ENCODE measurements at places on chromosomes 3 and 15. TPM values are rescaled to one million over a fixed set of nuclear protein-coding genes. Genes with fewer than 3 reads are reported as not detected.

GRCh38 chr3:23067116-23067515, 136.0 kb upstream of the UBE2E2 start:
- DNase-seq = no peak

GRK7 gene
- not detected for total RNA-seq

BUB1B gene
- total RNA-seq = 13.6 TPM

LEKR1 gene
- 1.9 TPM for total RNA-seq

TMCO5A gene
- total RNA-seq = not detected

ZNF80 gene
- 0.19 TPM for total RNA-seq

- no peak for DNase-seq
Observed at GRCh38 chr3:8492744-8493511, 8.7 kb upstream of the LMCD1 start.

- no peak for DNase-seq
Observed at GRCh38 chr15:46622851-46623250, 988.0 kb downstream of the SQOR start.

DNA sequence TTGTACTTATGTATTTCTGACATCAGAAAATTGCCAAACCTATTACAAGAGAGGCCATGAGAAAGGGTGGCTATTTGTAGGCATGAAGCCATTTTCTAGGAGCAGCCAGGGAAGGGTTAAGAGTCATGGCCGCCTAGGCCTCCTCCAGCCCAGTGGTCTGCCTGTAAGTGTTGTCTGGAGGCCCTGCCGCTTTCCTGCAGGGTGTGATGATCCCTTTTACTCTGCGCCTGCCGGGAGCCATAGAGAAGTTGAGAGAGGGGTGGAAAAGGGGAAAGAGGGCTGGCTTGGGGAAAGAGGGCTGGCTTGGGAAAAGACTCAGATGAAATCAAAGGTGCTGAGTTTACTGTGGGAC, 29.1 kb upstream of the KCTD6 start:
- DNase-seq = no peak

MYO5C gene
- 81.6 TPM for total RNA-seq

GRCh38 chr3:56769116-56769707, 32.5 kb downstream of the ARHGEF3 start:
- no peak for DNase-seq

DNA sequence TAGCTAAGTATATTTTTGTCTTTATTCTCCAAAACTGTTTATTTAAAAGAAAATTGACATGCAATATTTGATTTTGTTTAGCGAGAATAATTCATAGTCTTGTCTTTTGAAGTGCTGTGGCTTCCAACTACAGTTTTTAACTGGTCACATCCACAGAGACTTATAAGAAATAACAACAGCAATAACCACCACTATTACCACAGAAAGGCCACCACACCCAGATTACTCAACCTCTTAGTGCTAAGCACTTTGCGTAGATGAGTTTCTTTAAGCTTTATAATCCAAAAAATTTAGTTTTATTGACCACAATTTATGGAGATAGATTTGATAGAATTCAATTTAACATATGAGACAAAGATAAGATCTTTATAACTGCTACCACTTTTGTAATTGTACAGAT, 468.4 kb upstream of the UBE2E2 start:
- DNase-seq = no peak

DNA sequence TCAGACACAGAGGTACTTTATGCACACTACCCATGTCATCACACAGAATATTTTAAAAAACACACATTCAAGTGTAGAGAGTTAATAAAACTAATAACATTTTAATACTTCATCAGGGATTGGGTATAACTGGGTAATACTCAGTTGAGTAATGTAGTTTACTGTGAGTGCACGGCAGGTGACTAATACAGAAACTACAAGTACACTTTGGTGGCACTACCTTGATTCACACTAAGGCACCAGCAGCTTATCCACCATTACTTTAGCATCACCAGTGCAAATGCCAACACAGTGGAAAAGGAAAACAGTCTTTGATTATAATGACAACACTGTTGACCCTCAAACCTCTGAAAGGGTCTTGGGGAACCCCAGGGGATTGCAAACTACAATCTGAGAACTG, 33.6 kb downstream of the ZNF280D start:
- DNase-seq = no peak

DUOX1 gene
- total RNA-seq = 0.43 TPM

DNA sequence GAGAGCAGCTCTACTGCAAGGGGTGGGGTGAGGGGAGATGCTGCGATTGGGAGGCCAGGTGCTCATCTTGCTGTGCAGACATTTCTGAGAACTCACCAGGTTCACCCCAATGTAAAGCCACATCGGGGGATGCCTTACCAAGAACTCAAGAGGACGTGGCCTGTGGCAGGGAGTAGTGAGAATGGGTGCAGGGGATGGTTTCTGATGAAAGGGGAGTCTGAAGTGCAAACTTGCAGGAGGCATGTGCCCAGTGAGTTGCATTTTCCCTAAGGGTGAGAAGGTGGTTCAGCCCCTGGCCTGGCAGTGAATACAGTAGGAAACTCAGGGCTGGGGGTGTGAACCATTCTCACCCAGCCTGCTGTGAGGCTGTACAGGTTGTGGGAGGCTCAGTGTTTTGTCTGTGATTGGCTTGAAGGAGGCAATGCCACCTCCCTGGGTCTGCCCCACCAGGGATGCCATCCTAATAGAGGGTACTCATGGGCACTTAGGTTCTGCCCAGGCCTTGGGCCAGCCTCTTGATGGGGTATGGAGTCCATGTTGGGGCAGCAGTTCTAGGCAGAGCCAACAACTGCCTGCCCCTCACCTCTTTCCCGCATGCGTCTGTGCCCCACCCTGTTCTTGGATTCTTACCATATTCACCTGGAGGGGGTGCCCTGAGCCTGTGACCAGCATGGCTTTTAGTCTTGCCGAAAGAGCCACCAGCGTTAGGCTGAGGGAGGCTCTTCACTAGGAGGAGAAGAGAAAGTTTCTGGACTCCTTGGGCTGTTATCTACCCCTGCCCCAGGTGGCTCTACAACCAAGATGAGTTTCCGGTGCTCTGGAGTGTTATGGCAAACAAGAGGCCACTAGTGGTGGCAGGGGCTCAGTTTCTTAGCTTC, 4.5 kb downstream of the HEMK1 start:
- DNase-seq = no peak

DNA sequence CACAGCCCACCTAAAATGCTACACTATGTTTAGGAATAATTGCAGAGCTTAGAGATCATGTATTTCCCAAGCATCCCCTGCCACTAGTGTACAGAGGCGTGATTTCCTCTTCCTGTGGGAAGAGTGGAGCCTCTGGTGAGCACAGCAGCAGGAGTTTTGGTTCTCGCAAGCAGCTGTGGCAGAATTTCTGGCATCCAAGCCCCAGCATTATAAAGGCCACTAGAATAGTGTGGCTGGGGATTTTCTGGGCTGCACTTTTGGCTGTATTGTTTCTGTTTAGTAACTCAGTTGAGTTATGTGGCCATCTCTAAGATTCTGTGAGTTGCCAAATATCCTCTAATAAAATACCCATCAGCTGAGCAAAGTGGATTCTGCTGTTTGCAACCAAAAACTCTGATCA, 64.7 kb downstream of the GPR176 start:
- DNase-seq = no peak

DNA sequence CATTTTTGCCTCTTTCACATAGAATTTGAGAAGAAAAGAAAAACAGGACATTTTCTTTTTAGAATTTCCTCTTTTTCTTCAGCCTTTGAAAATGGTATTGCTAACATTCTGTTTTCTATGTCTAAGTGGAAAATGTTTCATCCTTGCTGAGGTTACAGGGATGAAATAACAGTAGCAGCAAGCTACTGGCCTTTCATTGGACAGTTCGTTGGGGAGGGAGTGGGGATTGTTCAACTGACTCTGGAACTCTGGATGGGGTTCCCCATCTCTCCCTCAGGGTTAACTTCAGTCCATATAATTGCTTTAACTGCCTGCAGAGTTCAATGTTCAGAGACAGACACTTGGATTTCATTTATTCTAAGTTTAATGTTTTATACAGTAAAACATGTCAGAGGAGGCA, 346.0 kb downstream of the NLGN1 start:
- no peak for DNase-seq

RBP2 gene
- total RNA-seq = 0.76 TPM

FETUB gene
- total RNA-seq = not detected

PCSK6 gene
- 21.3 TPM for total RNA-seq

- no peak for DNase-seq
Observed at GRCh38 chr3:171827836-171828458, 15.2 kb upstream of the TMEM212 start.

DNA sequence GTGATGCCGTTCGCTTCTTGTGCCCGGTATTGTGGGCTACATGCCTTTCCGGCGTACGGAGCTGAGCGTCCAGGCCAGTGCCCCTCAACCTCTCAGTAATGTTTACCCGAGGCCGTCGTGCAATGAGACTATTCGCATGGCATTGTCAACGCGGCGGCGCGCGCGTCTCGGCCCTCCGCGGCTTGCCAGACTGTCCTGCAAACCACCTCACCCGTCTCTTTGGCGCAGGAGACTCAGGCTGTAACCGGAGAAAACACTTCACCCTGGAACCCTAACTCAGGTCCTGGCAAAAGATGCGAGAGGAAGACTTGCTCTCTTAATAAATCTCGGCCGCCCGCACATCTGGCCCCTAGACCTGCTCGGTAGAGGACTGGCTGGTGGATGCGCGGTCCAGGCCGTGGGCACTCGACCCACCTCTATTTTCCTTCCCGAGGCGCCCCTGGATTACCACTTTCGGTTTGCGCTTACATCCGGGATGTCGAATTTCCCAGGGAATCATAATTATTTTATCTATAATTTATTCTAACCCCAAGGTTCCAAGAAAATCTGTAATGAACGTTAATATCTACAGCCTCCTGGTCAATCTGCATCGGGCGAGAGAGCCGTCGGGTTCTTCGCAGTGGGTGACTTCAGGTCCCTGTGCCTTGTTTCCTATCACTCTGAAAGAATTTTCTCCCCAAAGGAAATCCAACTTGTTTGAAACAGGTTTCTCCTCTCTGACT, 71.8 kb upstream of the POLG start:
- DNase-seq = no peak

GRCh38 chr3:45724911-45725310, 35.7 kb downstream of the SACM1L start:
- DNase-seq = no peak

GRCh38 chr3:71074423-71074822, 509.1 kb downstream of the FOXP1 start:
- DNase-seq = no peak

- DNase-seq = no peak
Observed at GRCh38 chr3:142022381-142022780, 127.0 kb downstream of the TFDP2 start.

- no peak for DNase-seq
Observed at GRCh38 chr3:51538115-51538458, 432 bp upstream of the RAD54L2 start.

- DNase-seq = peak; percentile 73
Observed at GRCh38 chr3:14879211-14879874, 60.6 kb downstream of the FGD5 start.

- peak; percentile 83 for DNase-seq
Observed at GRCh38 chr3:50320853-50321335, 1.7 kb downstream of the HYAL2 start.

- DNase-seq = no peak
Observed at GRCh38 chr15:50261981-50262380, 3.5 kb downstream of the HDC start.

DVL3 gene
- total RNA-seq = 104 TPM

CPNE9 gene
- not detected for total RNA-seq

CHL1 gene
- total RNA-seq = 48.8 TPM

B4GALT4 gene
- 35.0 TPM for total RNA-seq

- DNase-seq = no peak
Observed at GRCh38 chr3:55516392-55517030, 29.4 kb upstream of the WNT5A start.

- no peak for DNase-seq
Observed at GRCh38 chr3:50608278-50608677, 3.3 kb downstream of the CISH start.

DNA sequence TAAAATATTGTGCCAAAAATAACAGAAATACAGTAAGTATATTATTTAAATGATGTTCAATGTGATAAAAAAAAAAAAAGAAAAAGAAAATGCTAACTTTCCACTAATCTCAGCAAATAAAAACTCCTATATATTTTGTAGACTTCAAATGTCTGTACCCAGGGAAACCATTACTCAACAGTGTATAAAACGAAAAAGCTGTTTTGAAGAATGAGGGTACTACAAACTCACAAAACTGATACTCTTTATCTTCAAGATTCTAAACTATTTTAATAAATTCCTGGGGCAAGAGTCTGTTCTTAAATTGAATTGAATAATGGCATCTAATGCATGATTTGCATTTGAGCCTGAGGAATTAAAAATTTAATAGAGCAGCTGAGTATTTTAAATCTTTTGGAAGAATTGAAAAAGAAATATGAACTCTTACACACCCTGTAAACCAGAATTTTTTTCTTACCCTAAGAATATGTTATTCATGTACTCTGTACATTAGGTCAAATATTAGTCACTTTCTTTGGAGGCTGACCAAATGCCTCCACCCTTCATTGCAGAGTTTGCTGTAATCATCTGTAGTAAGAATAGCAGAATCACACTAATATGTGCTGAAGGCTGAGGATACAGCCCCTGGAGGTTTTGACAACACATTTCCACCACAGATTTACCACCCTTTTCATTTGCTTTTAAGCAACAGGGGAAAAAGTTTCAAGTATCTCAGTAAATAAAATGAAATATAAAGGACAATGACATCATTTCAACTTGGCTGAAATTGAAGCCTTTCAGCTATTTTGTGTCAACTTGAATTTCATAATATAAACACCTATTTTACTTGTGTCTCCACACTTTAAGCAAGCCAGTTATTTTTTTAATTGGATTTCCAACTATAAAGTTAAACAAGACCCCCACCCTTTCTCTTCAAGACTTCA, 79.7 kb downstream of the FBN1 start:
- no peak for DNase-seq

DNA sequence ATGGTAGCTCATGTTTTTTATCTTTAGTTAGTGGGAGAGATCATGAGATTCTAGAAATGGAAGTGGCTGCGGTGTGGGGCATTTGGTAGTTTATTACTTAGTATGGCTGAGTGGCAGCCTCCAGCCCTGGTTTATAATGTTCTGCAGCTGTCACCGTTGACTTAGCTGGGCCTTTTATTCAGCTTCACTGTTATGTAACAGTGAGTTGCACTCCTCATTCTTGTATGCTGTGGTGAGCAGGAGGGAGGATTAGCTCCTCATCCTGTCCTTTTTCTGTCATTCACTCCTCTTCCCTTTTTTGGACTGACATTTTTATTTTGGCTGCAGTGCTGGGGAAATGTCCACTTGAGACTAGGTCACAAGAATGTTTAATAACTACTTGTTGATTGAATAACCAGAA, 29.5 kb downstream of the RAD54L2 start:
- no peak for DNase-seq

GRCh38 chr3:180294282-180295027, 257.7 kb upstream of the PEX5L start:
- DNase-seq = no peak

- no peak for DNase-seq
Observed at GRCh38 chr3:193253986-193254660, 13.1 kb downstream of the PLAAT1 start.

TNK2 gene
- total RNA-seq = 28.0 TPM

- DNase-seq = no peak
Observed at GRCh38 chr3:57910990-57911389, 97.2 kb upstream of the FLNB start.

IFT122 gene
- total RNA-seq = 29.6 TPM

PLA1A gene
- 1.5 TPM for total RNA-seq
